OCI-LY7 (cell line): ENCODE measurements at places on chromosomes 5 and 9.

- DNase-seq: no peak
Observed at GRCh38 chr9:77957652-77958051, 74.0 kb downstream of the GNAQ start.

DNA sequence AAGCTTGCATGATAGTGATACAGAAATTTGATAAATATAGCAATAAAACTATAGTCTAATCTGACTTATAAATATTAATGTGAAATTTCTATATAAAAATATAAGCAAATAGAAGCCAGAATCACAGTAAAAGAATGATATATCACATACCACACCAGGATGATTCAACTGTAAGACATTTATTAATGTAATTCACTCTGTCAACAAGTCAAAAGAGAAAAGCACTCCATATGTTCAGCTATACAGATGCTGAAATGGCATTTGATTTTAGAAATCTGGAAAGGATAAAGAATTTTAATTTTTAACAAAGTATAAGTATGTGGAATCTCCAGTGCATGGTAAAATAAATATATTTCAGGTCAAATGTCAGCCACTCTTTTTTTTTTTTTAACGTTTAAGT is 372.4 kb downstream of the KCNN2 start:
- DNase-seq: no peak

GRCh38 chr5:156043351-156043750 is 283.6 kb upstream of the SGCD start:
- no peak for DNase-seq

DNA sequence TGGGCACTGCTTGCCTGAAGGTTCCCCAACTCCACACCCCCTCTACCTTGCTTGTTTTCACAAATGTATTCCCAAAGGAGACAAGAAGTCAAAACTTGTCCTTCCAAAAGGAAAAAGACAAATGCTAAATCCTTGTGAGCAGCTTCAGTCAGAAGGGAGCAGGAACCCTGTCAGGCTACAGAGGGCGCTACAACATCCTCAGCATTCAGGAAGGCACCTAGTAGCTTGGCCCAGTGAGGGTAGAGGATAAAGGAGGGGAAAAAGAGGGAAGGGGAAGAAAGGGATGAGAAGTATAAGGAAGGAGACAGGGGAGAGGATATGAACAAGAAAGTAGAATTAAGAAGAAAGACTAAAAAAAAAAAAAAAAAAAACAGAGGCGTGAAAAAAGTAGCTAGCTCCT is 97.5 kb downstream of the MLLT3 start:
- DNase-seq: no peak

GRCh38 chr9:134607971-134608370 is 33.6 kb upstream of the COL5A1 start:
- DNase-seq: no peak

DNA sequence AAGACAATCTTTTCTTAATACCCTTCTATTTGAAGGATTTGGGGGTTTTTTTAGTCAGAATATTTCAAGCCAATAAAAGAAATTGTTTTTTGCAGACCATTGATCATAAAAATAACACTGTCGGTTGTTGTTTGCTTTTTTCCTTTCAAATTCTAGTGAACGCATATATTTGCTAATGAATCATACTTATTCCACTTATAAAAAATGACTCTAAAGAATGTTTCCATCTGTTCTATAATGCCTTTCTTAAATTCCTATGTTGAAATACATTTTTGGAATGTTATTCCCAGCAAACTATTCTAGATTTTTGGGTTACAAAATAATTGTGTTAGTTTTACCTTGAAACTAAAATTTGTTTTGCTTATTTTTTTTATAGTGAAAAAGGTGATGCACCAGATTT is 32.2 kb downstream of the CWC27 start:
- no peak for DNase-seq
